Stimulated activated CD8-positive, alpha-beta memory T cell treated with anti-CD3 and anti-CD28 coated beads, Interleukin-15, amount 100 ng/mL, for 4 hours (primary cell): ENCODE measurements at places on chromosomes 5 and 9.

GRCh38 chr5:176812269-176813259, 2.2 kb downstream of the UNC5A start:
- no peak for DNase-seq

GRCh38 chr5:107917983-107918382, 247.2 kb upstream of the EFNA5 start:
- no peak for DNase-seq

- DNase-seq, result no peak
Measured at GRCh38 chr5:172395483-172395882, 58.8 kb downstream of the SH3PXD2B start.

- no peak for DNase-seq
Measured at GRCh38 chr9:72213906-72214305, 64.7 kb downstream of the GDA start.

GRCh38 chr9:17750269-17750668, 171.4 kb downstream of the SH3GL2 start:
- DNase-seq, result no peak

- no peak for DNase-seq
Measured at GRCh38 chr5:151808451-151809169, 36.9 kb downstream of the G3BP1 start.

- no peak for DNase-seq
Measured at GRCh38 chr5:93058309-93058708, 522.7 kb downstream of the NR2F1-AS1 start.

DNA sequence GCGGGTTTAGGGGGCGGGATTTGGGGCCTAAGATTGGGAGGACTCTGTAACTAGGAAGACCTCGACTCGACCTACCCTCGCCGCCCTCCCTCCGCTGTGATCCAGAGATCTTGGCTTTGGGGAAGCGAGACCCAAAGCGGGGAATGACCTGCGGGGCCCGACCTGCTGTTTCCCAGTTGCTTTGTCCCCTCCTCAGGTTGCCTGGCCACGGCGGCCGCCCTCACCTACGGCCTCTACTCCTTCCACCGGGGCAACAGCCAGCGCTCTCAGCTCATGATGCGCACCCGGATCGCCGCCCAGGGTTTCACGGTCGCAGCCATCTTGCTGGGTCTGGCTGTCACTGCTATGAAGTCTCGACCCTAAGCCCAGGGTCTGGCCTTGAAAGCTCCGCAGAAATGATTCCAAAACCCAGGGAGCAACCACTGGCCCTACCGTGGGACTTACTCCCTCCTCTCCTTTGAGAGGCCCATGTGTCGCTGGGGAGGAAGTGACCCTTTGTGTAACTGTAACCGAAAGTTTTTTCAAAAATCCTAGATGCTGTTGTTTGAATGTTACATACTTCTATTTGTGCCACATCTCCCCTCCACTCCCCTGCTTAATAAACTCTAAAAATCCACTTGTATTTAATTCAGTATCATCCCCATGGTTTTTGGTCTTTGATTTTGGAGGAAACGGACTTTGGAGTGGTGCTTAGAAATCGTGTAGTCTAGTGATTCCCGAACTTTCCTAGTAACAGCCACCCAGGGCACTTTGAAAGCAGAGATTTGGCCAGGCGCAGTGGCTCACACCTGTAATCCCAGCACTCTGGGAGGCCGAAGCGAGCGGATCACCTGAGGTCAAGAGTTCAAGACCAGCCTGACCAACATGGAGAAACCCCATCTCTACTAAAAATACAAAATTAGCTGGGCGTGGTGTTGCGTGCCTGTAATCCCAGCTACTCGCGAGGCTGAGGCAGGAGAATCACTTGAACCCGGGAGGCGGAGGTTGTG, 878 bp downstream of the HIGD2A start:
- DNase-seq, result no peak

DNA sequence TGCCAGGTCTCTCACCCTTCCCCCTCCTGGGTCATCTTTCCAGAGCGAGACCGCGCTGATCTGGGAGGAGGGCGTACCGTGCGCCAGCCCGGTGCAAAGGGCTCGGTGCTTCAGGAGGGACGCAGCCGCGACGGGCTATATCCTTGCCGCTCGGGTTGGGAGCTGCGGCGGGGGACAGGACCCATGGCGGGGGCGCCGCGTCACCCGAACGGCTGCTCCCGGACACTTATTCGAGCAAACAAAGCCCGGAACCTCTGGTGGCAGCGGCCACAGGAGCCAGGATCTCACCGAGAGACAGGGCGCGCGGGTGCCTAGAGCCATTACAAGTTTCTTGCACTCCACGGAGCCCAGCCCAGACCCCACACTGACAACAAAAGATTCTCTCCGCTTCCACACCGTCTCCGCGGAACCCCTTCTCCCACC, 1.3 kb downstream of the SEMA6A start:
- DNase-seq, result no peak

- DNase-seq, result no peak
Measured at GRCh38 chr5:40911266-40911665, 2.0 kb downstream of the C7 start.

GRCh38 chr5:1752881-1753280, 46.8 kb downstream of the MRPL36 start:
- DNase-seq, result no peak

- no peak for DNase-seq
Measured at GRCh38 chr5:15786326-15786725, 286.3 kb downstream of the FBXL7 start.
